ENCODE measurements at places on chromosomes 6 and 20.

GRCh38 chr6:133214267-133214666, 26.9 kb upstream of the EYA4 start:
- no peak for DNase-seq

GRCh38 chr20:12949429-12949980, 59.3 kb upstream of the SPTLC3 start:
- DNase-seq, result no peak

DNA sequence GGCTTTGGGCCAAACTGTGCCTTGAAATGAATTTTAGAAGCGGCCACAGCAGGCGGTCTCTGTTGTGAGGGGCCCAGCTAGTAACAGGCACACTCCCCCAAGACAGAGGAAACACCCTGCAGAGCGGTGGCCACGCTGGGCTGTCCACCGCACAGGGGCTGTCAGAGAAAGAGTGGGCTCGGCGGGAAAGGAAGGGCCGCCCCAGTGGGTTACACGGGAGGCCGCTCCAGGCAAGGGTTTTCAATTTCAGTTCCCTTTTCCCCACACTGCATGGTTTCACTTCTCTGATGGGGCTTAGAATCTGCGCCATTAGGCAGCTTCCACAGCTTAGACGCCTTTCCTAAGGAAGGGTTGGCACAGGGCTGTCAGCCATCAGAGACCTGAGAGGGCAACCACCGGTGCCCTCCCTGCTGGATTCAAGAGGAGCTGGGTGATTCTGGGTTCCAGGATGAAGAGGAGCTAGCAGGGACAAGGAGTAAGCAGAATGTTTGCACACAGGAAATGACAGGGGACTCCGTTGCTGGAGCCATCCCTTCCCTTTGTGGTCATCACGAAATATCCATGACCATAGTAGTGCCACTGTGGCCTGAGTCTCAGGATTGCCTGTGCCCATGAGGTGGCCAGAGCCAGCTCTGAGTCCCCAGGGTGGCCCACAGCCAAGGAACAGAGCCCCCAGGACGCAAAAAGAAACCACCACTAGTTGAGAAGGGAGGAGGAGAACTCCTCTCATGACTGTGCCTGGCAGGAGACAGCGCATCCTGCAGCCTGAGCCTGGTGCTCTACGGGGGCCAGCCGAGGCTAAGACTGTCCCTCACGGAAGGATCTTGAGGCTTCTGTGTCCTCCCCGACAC, 282.7 kb downstream of the NRN1 start:
- DNase-seq, result no peak

DNA sequence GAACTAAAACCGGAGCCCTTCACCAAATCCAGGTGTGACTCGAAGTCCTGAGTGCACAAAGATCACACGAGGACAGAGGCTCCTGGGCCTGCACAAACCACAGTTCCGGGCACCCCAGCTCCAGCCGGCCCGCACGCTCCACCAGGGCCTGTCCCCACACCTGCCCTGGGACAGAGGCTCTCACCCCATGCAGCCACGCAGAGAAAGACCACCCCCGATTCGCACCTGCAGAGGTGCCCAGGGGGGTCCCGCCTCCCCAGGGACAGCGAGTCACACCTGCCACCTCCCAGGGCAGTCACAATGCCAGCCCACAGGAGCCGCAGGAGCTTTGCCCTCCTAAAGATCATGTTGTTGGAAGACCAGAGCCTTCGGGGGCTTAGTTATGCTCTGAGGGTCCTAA, 25.4 kb upstream of the MRGBP start:
- DNase-seq, result no peak

GRCh38 chr6:90412538-90413369, 116.1 kb upstream of the BACH2 start:
- no peak for DNase-seq

DNA sequence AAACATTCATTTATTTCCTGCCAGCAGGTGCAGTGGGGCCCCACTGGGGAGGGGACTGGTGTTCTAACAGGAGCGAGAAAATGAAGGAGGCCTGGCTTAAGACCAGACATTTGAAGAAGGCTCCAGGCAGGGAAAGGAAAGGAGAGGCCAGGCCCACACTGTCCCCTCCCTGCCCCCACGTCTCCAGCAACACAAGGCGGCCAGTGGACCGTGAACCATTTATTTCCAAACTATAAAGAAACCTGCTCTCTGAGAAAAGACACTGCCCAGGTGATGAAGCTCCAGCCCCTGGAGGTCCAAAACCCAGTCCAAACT, 41.4 kb upstream of the CDH22 start:
- peak; percentile 14 for DNase-seq

GRCh38 chr6:151313066-151313491, 73.3 kb downstream of the AKAP12 start:
- DNase-seq, result peak; percentile 78

GRCh38 chr6:112253498-112253840, 898 bp downstream of the LAMA4 start:
- no peak for DNase-seq

DNA sequence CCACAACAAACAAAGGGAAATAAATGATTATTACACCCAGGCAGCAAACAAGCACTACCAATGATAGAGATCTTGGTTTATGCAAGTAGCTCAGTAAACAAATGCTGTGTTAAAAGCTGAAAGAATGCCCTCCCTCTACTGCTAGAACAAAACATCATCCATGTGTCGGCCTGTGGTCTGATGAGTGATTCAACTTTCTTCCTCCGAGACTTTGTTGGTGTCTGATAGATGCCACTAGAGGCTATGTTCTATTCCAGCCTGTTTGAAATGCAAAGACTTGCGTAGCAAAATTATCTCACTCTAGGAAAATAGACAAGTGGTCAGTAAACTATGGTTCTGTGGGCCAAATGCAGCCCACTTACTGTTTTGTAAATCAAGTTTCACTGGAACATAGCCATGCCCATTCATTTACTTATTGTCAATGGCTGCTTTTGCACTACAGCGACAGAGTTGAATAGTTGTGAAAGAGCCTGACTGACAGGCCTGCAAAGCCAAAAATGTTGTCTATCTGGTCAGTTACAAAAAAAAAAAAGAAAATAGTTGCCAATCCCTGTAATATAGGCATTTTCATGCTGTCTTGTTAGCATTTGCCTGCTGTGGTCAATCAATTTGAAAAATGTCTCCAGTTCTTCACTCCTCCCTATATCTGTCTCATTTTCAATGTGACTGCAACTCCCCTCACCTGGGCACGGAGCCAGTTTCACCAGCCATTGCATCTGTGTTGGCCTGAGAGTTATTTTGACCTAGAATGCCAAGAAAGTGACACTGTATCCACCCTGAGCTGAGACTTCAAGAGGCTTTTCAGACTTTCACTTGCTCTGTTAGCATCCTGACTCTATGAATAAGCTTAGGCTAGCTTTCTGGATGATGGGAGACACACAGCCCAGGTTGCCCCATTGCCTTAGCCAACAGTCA, 544.6 kb upstream of the BTBD3 start:
- no peak for DNase-seq

DNA sequence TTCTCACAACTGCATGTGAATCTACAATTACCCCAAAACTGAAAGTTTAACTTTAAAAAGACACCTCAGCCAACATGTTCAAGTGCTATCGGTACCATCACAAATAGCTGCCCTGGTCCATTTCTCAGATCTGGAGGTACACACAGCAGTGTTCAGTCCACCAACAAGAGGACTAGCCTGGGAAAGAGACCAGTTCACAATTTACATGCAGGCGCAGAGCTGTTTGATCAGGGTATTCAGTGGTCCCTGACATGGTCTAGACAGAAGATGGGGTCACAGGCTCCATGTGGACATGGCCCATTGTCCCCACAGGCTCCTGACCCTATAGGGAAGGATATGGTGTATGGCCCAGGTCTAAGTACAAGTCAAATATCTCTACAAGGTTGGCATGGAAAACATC, 15.6 kb upstream of the TGM6 start:
- no peak for DNase-seq

GRCh38 chr20:953742-954141, 37.6 kb upstream of the ANGPT4 start:
- DNase-seq, result peak; percentile 50

DNA sequence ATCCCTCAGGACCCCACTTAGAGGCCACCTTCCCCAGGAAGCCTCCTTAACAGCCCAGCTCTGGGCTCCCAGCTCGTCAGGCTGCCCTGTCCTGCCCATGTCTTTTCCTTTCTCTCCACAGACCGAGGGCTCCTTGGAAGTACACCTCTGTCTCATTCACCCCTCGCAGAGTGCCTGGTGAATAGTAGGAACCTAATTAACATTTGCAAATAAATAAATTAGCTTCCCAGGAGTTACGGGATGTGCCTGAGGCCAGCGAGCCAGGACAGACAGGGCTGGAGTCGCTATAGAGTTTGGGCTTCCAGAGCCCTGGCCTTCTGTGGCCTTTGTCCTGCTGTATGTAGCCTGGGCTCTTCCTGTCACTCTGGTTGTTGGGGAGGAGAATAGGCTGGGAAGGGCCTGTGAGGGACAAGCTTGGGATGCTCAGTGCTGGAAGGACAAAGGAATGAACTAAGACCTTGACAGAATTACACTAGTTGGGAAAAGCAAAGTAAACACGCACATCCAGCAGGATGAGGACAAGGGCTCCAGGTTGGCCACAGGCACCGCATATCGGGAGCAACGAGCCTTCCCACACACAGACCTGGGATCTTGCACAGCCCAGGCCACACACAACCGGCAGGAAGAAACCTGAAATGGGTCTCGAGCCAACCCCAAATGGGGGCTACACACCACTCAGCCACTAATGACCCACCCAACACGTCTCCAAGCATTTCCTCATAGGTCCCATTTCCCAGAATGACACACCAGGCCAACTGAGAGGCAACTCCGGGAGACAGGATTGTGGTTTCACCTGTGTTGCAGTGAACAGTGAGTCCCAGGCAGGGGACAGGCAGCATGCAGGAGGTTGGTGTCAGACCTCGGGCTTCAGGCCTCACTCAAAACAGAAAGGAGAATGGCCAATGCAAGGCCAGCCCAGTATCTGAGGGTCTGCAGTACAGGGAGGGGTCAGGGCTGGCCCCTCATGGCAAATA, 9.7 kb downstream of the MAP1LC3A start:
- DNase-seq, result no peak

GRCh38 chr6:53526000-53526399, 18.9 kb downstream of the GCLC start:
- no peak for DNase-seq

GRCh38 chr6:38118791-38119365, 299.4 kb downstream of the ZFAND3 start:
- no peak for DNase-seq

DNA sequence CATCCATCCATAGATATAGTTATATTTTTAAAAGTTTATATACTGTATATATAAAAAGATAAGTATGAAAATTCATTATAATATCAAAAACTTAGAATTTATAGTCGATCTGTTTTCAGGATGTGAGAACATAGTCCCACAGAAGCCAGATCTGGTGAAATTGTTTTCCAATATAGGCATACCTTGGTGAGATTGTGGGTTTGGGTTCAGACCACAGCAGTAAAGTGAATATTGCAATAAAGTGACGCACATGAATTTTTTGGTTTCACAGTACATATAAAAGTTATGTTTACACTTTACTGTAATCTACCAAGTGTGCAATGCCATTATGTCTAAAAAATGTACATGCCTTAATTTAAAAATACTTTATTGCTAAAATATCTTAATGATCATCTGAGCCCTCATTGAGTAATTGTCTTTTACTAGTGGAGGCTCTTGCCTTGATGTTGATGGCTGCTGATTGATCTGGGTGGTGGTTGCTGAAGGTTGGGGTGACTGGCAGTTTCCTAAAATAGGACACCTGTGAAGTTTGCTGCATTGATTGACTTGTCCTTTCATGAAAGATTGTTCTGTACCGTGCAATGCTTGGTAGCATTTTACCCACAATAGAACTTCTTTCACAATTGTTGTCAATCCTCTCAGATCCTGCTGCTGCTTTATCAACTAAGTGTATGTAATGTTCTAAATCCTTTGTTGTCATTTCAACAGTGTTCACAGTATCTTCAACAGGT, 29.8 kb downstream of the AIG1 start:
- DNase-seq, result no peak

DNA sequence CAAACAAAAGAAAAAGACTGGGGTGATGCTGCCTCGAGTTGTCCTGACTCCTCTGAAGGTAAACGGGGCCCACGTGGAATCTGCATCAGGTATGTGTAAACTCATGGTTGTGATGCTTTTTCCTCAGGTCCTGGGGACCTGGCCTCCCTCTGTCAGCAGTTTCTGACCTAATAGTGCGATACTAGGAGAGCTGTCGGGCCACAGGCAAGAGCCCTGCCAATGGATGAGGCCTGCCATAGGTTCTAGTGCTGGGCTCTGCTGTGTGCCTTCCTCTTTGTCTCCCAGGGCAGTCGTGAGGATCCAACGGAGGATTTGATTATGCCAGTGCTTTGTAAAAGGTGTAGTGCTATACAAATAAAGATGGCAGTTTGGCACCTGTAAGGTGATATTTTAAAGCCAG, 71.2 kb downstream of the ASXL1 start:
- no peak for DNase-seq

- no peak for DNase-seq
Measured at GRCh38 chr6:6712449-6713403, 124.2 kb downstream of the LY86 start.

GRCh38 chr6:166852451-166852975, 103.8 kb downstream of the RNASET2 start:
- DNase-seq, result no peak

DNA sequence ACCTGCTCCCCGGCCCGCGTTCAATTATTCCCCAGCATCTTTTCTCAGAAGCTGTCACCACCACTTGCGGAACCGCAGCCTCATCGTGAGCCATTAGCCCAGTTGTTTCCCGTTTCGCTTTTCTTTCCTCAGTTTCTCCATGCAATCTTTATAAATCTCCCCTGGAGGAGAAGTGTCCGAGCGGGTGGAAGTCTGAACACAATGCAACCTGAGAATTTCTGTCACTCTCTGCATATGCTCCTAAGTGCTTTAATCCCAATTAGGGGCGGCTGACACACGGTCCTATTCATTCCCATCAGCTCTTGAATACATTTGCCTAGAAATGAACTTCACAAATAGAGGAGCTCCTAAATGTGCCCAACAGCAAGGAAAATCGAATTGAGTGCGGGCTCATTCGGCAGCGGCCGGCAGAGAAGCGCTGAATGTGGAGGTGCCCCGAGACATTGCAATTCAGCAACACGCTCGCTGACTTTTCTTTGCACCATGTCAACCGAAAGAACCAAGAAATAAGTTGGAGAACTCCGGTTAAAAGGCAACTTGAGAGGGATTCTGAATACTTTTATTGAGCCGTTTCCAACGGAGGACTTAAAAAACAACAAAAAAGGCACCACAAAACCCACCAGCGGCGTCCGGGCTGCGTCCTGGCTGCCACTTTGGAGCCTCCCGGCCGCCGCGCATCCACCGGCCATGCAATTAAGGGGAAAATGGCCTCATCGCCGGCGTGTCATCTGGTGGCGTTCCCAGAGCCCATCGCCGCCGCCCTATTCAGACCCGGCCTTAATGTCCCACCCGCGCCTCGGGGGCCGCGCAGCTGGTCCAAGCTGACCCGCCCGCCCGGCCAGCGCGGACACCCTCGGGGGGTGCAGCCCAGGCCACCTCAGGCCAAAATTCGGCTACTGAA, 3.9 kb upstream of the PRDM13 start:
- no peak for DNase-seq

Measured in COR-L47 (cell line).